HCEC 1CT (cell line): ENCODE measurements at places on chromosomes 13 and 19.

- no peak for DNase-seq
Measured at GRCh38 chr13:31159306-31159705, 2.4 kb downstream of the HSPH1 start.

DNA sequence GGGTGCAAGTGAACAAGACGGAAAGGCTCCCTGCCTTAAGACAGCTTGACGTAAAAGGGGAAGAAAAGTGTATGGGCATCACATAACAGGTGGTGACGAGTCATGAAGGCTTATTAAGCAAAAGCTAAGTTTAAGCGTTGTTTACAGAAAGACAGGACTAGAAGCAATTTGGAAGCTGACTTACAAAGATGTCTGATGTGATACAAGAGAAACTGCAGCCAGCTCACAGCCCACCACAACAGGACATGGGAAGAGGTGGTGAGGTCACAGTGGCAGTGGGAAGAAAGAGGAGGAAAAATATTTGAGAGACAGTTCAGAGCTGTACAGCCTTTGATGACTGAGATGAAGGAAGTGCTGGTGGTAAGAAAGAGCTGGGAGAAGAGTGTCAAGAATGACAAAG lies 181.6 kb downstream of the KLF12 start:
- DNase-seq = peak; percentile 51

GRCh38 chr19:5191091-5191490 lies 149.5 kb downstream of the PTPRS start:
- no peak for DNase-seq

DNA sequence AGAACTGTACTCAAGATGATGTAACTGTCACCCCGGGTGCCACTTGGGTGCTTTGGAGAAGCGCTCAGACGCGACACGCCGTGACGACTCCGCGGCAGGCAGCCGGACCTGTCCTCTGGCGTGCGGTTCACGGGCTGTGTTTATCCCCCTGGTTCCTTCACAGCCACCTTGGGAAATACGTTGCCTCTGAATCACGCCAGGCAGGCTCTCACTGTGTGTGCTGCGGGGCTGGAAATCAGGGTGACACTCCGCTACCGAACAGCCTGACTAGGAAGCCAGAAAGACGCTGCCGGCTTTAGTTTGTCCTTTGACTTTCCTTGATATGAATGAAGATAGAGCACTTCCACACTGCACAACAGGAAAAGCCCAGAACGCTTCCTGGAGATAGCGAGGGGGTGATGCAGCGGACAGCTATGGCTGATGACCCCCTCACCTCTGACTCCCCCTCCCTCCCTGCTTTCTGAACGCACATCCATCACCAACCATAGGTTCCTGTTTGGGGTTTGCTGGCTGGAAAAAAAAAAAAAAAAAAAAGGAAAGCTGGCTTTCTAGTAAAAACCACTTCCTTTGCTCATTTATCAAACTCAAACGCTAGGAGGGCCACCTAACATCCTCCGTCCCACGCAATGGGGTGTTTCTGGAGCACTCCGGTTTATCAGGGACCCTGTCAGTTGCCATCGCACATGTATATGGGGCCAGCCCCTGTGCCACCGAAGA lies 3.7 kb upstream of the GP6 start:
- no peak for DNase-seq

GRCh38 chr13:94121686-94122085 lies 357.8 kb downstream of the DCT start:
- DNase-seq = peak; percentile 59

DNA sequence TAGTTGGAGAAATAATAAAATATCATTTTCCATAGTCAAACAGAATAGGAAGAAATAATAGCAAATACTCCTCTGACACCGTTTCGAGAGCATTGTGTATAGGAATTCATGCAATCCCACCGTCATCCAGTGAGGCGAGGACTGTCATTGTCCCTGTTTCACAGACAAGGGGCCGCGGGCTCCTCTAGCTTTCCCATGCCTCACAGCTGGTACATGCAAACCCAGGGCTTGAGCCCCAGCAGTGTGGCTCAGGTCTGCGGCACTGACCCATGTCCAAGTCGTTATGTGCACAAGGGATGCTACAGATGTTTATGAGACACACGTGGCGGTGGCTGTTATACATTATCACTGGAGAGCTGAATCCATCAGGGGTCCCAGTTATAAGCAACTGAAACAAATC lies 18.5 kb upstream of the ATP11A start:
- no peak for DNase-seq

- DNase-seq = no peak
Measured at GRCh38 chr13:110398564-110399507, 91.8 kb downstream of the COL4A2 start.

DNA sequence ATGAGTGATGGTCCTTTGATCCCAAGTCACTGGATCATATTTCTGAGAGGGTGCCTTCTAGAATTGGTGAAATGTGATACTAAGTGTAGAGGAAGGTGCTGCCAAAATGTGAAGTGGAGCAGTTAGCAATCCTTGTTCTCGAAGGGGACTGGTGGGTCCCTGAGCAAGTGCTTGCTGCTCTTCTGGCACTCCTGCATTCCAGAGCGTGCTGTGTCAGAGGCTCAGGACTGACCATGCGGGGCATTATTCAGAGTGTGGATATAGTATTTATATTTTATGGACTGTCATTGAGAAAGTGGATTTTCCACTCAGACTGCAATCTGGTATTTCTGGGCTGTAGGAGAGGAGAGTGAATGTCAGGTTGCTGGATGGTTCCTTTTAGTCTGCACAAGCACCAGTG lies 152.6 kb upstream of the KL start:
- no peak for DNase-seq

DNA sequence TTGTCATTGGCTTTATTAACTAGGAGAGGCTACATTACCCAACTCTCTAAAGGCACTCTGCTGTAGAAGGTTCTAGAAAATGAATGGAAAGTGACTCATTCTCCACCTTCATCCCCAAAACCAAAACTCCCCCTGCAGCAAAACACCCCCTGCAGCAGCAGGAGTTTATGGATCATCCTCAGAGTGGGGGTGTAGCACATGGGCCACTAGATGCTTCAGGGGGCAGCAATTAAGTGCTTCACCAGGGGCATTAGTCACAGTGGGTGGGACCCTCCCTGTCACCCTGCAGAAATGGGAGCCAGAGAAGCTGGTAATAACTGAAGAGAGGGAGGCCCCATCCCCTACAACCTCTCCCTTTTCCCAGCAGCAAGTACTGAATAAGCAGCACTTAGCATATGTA lies 64.5 kb upstream of the MED4 start:
- DNase-seq = no peak

- DNase-seq = no peak
Measured at GRCh38 chr13:53568491-53568890, 539.9 kb downstream of the OLFM4 start.
